ENCODE measurements at places on chromosomes 11 and 22.

- DNase-seq: no peak
Measured at GRCh38 chr11:35376613-35377012, 42.7 kb downstream of the SLC1A2 start.

DNA sequence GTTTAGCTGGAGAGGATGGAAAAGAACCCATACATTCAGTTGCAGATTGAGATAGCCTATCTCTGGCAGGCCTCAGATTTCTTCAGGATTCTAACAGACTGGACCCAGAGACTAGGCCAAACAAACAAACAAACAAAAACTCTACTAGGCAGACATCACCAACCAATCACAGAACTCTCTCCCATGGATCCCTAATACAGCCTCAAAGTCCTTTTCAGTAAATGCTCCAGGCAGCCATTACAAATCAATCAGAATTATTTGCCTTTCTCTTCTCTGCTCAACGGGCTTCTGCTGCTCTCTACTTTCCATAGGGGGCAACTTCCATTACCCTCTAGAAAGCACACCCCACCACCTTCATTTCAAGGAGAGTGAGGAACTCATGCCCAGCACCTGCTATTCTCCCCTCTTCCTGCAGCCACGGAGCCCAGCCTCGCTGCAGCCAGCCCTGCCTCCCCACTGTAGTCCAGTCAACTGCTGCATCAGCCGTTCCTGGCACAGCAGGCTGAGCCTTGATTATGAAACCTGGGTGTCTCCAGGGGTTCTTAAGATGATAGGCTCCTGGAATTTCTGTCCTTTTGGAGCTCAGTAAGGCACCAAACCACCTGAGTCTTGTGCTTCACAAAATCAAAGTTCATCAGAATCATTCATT is 19.0 kb upstream of the SMIM35 start:
- DNase-seq: no peak

DNA sequence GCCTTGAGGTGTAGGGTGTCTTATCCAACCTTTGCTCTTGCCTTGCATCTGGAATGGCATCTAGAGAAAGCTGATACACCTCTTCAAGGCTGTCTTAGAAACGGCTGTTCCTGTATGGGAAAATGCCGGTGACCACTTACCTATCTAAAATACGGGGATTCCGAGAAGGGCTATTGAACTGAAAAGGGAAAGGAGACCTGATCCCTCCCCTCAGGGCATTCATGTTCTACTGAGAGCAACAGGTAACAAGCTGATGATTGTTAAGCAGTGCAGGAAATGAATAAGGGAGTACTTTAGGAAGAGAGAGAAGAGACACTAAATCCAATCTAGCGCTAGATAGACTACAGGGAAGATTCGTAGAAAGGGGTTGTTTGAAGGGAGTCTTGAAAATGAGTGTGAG is 1388.1 kb downstream of the FAM181B start:
- no peak for DNase-seq

GRCh38 chr11:128834157-128834556 is 32.9 kb downstream of the KCNJ1 start:
- DNase-seq: no peak

DNA sequence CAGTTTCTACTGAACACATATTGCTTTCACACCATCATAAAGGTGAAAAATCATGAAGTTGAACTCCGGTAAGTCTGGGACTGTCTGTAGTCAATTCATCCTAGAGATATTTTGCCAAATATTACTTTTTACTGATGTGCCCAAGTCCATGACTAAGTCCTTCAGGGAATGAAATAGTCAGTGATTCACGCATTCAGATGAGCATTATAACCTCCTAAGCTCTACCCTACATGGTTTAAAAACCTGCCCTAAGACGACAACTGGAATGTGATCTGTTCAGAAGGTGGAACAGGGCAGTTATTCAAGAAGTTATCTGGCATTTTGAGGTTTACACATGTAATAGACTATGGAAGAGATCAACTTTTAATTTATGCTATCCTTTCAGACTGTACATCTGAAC is 125.6 kb downstream of the TRPC6 start:
- DNase-seq: no peak
